H1 (cell line): ENCODE measurements at places on chromosomes 4 and X. TPM values are rescaled to one million over a fixed set of nuclear protein-coding genes. Genes with fewer than 3 reads are reported as not detected.

GRCh38 chrX:9759337-9759736, 6.3 kb downstream of the GPR143 start:
- no peak for DNase-seq
- H3K4me3 ChIP-seq: no peak overlapping the region
- no peaks in the 10 kb centered on the region for H3K36me3 ChIP-seq

Gene ZNF674
- total RNA-seq: 6.1 and 7.4 TPM in 2 replicates

- no peak overlapping the region for H3K27ac ChIP-seq
- no peaks in the 10 kb centered on the region for H3K27me3 ChIP-seq
- H3K4me3 ChIP-seq: no peak overlapping the region
- no peaks in the 10 kb centered on the region for H3K36me3 ChIP-seq
- H3K4me1 ChIP-seq: no peaks in the 10 kb centered on the region
- no peak for DNase-seq
Measured at GRCh38 chr4:156103311-156103710, 149.6 kb upstream of the CTSO start.

Gene SPANXA2
- not detected in 2 replicates for total RNA-seq
